A549 treated with CpdA at 1 μM for 4 hours (cell line): ENCODE measurements at places on chromosomes 11 and 22. TPM values are rescaled to one million over a fixed set of nuclear protein-coding genes. Genes with fewer than 3 reads are reported as not detected.

The IFITM10 gene
- total RNA-seq: 0.79 to 1.9 TPM (median 1.0 TPM) in 5 replicates

The C11orf52 gene
- total RNA-seq: not detected in 5 replicates

The APLNR gene
- total RNA-seq: 0.03 to 0.12 TPM (median 0.08 TPM) in 4 of 5 replicates, not detected in the other

The BSCL2 gene
- total RNA-seq: 55.9 to 81.0 TPM (median 72.4 TPM) in 5 replicates

The MOV10L1 gene
- total RNA-seq: not detected in 5 replicates

The MMP1 gene
- 0.96 to 1.7 TPM (median 1.2 TPM) in 5 replicates for total RNA-seq

The GRAMD4 gene
- 7.1 to 12.3 TPM (median 11.0 TPM) in 5 replicates for total RNA-seq

The PAMR1 gene
- not detected in 5 replicates for total RNA-seq

The OR4A5 gene
- total RNA-seq: not detected in 5 replicates
